T-helper 17 cell (primary cell): ENCODE measurements at places on chromosomes 11 and 22.

- peaks cover 7% of the 10 kb centered on the region for H3K36me3 ChIP-seq
- H3K4me1 ChIP-seq: peaks cover 48% of the 10 kb centered on the region
- DNase-seq: no peak
- H3K27me3 ChIP-seq: no peaks in the 10 kb centered on the region
- H3K4me3 ChIP-seq: no peak overlapping the region
These were observed 7.2 kb downstream of the CAT start for GRCh38 chr11:34445956-34446355.

GRCh38 chr22:21951062-21951461 lies 1.6 kb downstream of the PPM1F start:
- H3K4me3 ChIP-seq: peak overlapping the region; percentile 66
- no peaks in the 10 kb centered on the region for H3K27me3 ChIP-seq
- no peak for DNase-seq
- no peak overlapping the region for H3K27ac ChIP-seq
- H3K36me3 ChIP-seq: no peaks in the 10 kb centered on the region

GRCh38 chr11:69186316-69187260 lies 30.9 kb downstream of the SMIM38 start:
- H3K36me3 ChIP-seq: no peaks in the 10 kb centered on the region
- no peak overlapping the region for H3K27ac ChIP-seq
- DNase-seq: no peak
- no peaks in the 10 kb centered on the region for H3K4me1 ChIP-seq
- H3K4me3 ChIP-seq: no peak overlapping the region

GRCh38 chr11:120869516-120870011 lies 154.3 kb upstream of the TBCEL start:
- H3K4me1 ChIP-seq: no peaks in the 10 kb centered on the region
- H3K27ac ChIP-seq: no peak overlapping the region
- DNase-seq: no peak
- H3K27me3 ChIP-seq: peaks cover 52% of the 10 kb centered on the region
- H3K36me3 ChIP-seq: no peaks in the 10 kb centered on the region

DNA sequence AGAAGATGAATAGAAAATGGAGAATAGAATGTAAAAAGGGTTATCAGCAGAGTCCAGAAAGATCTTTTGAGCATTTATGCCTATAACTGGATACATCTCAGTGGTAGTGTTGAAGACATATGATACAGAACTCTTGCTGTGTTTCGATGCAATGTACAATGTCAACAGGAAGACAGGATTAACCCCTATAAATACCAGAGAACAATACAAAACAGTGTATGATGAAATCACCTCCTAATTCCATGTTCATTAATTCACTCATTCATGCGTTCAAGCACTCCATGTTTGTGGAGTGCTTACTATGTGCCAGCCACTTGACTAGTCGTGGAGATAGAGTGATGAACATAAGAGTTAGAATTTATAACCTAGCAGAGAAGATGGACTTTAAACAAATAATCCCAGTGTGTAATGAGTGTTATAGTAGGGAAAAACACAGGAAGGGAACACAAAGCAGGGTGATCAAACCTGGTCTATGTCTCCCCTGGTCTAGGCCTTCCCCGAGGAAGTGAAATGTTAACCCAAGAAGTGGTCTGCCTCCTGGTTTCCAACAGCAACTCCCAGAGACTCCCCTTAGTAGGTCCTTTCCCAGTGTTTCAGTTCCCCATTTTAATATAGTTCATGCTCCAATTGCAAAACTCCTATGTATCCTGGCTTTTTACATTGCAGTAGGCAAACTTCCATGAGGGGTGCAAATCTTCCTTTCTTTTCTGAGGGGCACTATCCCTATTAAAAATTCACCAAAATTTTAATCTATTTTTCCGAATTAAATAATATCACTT lies 9.1 kb upstream of the SESN3 start:
- H3K4me1 ChIP-seq: peaks cover 8% of the 10 kb centered on the region
- no peak overlapping the region for H3K4me3 ChIP-seq
- DNase-seq: no peak
- peaks cover 8% of the 10 kb centered on the region for H3K27me3 ChIP-seq
- H3K36me3 ChIP-seq: no peaks in the 10 kb centered on the region
- no peak overlapping the region for H3K27ac ChIP-seq

GRCh38 chr22:36369004-36369921 lies 18.5 kb downstream of the MYH9 start:
- H3K27ac ChIP-seq: peak overlapping the region; percentile 100
- no peaks in the 10 kb centered on the region for H3K27me3 ChIP-seq
- no peak for DNase-seq
- peaks cover 2% of the 10 kb centered on the region for H3K36me3 ChIP-seq
- H3K4me1 ChIP-seq: peaks cover 78% of the 10 kb centered on the region
- peak overlapping the region; percentile 91 for H3K4me3 ChIP-seq

GRCh38 chr11:65295571-65296341 lies 18.9 kb upstream of the CDC42EP2 start:
- H3K4me1 ChIP-seq: no peaks in the 10 kb centered on the region
- peaks cover 3% of the 10 kb centered on the region for H3K36me3 ChIP-seq
- no peaks in the 10 kb centered on the region for H3K27me3 ChIP-seq
- H3K27ac ChIP-seq: peak overlapping the region; percentile 27
- DNase-seq: no peak

DNA sequence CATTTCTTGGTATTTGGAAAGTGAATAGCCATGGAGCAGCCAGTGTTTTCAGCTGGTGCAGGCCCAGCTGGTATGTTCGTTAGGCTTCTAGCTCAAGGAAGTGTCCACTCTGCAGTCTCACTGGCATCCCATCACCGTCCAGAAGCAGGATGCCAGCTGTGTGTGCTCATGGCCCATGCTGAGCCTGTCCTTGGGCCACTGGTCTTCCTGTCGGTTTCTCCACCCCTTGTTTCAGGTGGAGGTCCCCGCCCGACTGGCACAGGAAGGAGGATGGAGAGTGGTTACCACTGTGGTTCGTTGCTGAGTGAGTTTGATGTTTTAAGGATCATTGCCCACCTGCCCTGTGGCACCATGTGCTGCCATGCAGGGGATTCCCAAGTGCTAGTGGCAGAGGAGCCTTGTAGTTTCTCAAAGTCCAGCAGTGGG lies 63.7 kb downstream of the MED15 start:
- H3K4me3 ChIP-seq: no peak overlapping the region
- H3K36me3 ChIP-seq: peaks cover 4% of the 10 kb centered on the region
- H3K27me3 ChIP-seq: no peaks in the 10 kb centered on the region
- DNase-seq: no peak
- peak overlapping the region; percentile 91 for H3K27ac ChIP-seq

DNA sequence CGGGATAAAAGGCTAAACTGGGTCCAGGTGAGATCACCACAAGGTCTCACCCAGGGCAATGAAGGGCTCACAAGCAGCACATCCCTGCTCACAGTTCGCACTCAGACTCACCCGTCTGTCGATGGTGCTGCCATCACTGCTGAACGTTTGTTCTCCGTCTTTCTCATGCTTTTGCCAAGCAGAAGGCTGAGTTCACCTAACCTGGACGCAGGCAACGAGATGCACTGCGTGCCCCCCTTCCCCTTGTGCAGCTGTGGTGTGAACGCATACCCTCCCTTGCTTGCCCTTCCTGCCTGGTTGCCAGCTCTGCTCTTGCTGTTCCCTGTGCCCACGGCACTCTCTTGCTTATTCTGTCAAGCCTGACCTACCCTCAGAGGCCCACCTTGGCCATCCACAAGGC lies 18.0 kb downstream of the KCTD21 start:
- DNase-seq: no peak
- H3K27ac ChIP-seq: no peak overlapping the region
- H3K4me3 ChIP-seq: no peak overlapping the region
- H3K36me3 ChIP-seq: peaks cover 7% of the 10 kb centered on the region
- H3K27me3 ChIP-seq: no peaks in the 10 kb centered on the region

GRCh38 chr11:117475716-117476530 lies 148.3 kb downstream of the CEP164 start:
- no peak for DNase-seq
- H3K36me3 ChIP-seq: no peaks in the 10 kb centered on the region
- peaks cover 3% of the 10 kb centered on the region for H3K4me1 ChIP-seq
- H3K27ac ChIP-seq: no peak overlapping the region

DNA sequence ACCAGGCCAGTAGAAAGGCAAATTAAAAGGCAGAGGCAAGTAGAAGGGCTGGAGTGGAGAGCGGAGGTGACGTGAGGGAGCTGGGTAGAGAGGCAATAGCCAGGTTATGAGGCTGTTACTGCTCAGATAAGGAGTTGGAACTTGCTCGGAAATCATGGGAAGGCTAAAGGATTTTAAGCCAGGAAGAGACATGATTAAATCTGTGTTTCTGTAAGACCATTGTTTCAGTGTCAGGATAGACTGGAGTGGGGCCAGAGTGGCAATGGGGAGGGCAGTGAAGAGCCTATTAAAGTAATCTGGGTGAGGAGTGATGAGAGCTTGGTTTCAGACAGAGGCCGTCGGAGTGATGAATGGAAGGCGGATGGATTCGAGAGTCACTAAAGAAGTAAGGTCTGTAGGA lies 39.0 kb downstream of the GRAMD1B start:
- DNase-seq: no peak
- H3K4me3 ChIP-seq: peak overlapping the region; percentile 5
- H3K27ac ChIP-seq: no peak overlapping the region
- H3K36me3 ChIP-seq: peaks cover 5% of the 10 kb centered on the region

DNA sequence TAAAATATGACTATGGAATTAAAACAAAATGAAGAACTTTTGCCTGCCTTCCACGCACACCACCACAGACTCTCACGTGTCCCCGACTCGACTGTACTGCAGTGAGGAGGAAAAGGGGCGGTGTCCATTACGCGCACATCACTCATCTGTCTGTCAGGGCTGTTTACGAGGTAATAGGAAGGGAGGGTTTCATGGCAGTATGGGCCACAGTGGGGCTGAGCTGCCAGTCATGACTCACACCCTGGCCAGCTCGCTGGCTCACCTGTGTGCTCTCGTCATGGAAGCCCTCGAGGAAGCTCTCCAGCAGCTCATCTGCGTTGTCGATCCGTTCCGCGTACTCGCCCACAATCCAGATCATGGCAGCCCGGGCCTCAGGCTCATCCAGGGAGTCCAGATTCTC lies 33.5 kb upstream of the RASL10A start:
- DNase-seq: no peak
- no peak overlapping the region for H3K4me3 ChIP-seq
- H3K4me1 ChIP-seq: no peaks in the 10 kb centered on the region
- peaks cover 7% of the 10 kb centered on the region for H3K36me3 ChIP-seq

GRCh38 chr11:115083144-115083806 lies 404.9 kb downstream of the NXPE2 start:
- DNase-seq: no peak
- H3K4me3 ChIP-seq: no peak overlapping the region
- H3K27me3 ChIP-seq: peaks cover 11% of the 10 kb centered on the region
- H3K36me3 ChIP-seq: no peaks in the 10 kb centered on the region
- H3K4me1 ChIP-seq: peaks cover 2% of the 10 kb centered on the region

DNA sequence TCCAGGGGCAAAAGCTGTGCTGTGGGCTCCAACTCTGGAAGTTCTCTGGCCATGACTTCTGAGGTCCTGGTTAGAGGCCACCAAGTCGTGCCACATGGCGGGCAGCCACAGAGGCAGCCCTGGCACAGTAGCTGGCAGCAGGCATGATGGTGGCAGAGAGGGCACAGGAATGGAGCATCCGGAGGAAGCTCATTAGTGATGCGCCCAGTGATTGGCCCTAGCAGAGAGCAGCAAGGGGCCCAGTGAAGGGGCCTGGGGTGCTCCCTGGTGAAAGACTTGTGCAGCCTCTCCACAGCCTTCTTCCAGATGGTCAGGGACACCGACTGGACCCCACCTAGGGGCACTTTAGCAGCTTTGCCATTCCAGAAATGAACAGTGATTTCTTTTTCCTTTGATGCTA lies 7.0 kb downstream of the C11orf16 start:
- H3K27me3 ChIP-seq: no peaks in the 10 kb centered on the region

DNA sequence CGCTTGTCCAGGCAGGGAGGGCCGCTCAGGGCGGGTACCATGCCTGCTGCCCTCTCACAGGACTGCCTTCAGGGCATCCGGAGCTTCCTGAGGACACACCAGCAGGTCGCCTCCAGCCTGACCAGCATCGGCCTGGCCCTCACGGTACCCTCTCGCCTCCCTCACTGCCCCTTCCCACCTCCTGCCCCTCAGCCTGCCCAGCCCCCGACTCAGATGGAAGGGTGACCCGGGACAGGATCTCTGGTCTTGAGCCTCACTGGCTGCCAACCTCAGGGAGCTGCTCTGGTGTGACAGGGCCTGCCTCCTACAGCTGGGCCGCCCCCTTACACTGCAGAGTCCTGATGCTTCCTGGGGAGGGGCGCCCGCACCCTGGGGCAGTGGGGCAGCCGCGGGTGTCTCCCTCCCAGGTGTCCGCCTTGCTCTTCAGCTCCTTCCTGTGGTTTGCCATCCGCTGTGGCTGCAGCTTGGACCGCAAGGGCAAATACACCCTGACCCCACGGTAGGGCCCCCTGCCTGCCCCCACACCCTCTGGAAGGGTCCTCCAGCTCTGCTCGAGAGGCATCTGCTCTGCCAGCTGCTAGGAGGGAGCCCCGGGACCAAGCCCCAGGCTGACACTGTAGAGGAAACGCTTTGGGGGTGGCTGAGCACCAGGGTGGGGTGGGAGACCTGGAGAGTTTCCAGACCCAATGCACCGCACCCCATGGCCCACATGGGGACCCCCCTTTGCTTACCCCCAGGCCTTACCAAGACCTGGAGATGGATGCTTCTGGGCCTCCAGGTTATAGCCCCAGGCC lies 14.6 kb downstream of the TSPAN32 start:
- no peaks in the 10 kb centered on the region for H3K36me3 ChIP-seq
- DNase-seq: no peak
- H3K27ac ChIP-seq: peak overlapping the region; percentile 14
- H3K4me1 ChIP-seq: peaks cover 11% of the 10 kb centered on the region

DNA sequence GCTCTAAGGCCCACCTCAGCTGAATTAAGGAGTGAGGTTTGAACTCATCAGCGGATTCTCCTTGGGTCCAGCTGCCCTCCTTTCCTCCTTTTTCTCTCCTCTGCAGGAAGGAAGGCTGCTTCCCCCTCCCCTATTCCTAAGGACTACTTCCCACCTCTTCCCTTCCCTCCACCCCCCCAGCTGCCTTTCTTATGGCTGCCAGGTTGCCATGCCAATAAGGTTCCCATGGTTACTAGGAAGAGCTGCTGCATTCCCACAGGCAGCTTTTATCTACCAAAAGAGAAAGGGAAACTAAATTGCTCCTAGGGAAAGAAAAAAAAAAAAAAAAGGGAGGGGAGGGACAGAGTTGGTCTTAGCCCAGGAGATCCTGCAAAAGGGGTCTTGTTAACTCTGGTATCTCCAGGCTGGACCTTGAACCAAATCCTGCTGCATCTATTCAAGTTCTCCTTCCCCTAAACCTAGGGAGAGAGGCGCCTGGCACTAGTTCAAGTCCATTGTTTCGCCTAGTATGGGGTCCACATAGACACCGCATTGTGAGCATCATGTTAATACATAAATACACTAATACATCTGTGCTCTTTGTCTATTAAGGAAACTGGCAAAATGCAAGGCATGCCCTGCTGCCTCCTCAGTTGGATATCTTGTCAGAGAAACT lies 21.2 kb upstream of the FEZ1 start:
- H3K4me1 ChIP-seq: peaks cover 20% of the 10 kb centered on the region
- H3K4me3 ChIP-seq: no peak overlapping the region
- H3K36me3 ChIP-seq: no peaks in the 10 kb centered on the region
- H3K27me3 ChIP-seq: no peaks in the 10 kb centered on the region

GRCh38 chr11:133834682-133835592 lies 10.4 kb downstream of the SPATA19 start:
- H3K27me3 ChIP-seq: peaks cover 19% of the 10 kb centered on the region
- DNase-seq: no peak
- no peaks in the 10 kb centered on the region for H3K36me3 ChIP-seq

GRCh38 chr11:94544646-94545263 lies 1.0 kb downstream of the FUT4 start:
- peaks cover 22% of the 10 kb centered on the region for H3K4me1 ChIP-seq
- H3K27me3 ChIP-seq: peaks cover under 1% of the 10 kb centered on the region
- DNase-seq: no peak

- H3K27me3 ChIP-seq: peaks cover 8% of the 10 kb centered on the region
- DNase-seq: no peak
- H3K4me1 ChIP-seq: peaks cover 4% of the 10 kb centered on the region
- H3K36me3 ChIP-seq: no peaks in the 10 kb centered on the region
These were observed 14.3 kb upstream of the EED start for GRCh38 chr11:86230179-86230804.
